Stimulated activated CD8-positive, alpha-beta memory T cell treated with anti-CD3 and anti-CD28 coated beads, Interleukin-4, amount 100 ng/mL, for 48 hours (primary cell): ENCODE measurements at places on chromosomes 4 and X.

DNA sequence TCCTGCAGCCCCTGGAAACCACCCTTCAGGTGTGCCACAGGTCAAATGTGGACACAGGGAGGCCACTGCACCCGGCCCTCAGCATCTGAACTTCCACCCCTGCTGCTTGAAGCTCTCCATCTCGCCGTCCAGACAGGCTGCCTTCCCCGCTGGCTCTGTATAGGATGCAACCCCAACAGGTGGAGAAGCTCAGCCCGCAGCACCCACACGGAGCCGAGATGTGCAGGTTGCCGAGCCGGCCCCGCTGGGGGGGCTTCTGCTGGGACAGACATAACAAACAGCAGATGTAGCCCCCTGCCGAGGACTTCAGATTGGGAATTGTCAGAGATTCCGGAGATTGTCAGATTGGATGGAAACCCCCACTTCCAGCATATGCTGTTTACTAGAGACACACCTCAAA lies 20.5 kb downstream of the TMEM187 start:
- DNase-seq, result no peak

DNA sequence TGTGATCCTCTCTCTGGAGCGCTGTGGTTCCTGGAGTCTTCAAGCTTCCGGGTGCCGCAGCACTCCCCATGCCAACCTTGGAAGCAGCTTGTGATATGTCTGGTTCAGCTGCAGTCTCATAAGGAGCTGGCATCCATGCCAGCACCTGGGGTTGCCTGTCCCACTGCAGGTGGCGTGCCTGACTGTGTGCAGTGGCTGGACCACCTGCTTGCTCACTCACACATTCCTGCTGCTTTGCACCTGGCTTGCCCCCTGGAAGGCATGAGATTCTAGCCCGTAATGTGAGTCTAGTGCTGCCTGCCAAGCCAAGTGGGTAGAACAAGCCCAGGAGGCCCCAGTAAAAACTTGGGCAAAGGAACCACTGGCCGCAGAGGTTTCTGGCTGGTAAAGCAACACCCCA lies 687.2 kb upstream of the AADAT start:
- DNase-seq, result no peak

GRCh38 chrX:40179283-40179682 lies 81.5 kb upstream of the BCOR start:
- DNase-seq, result no peak

GRCh38 chr4:56544573-56545131 lies 39.1 kb downstream of the ARL9 start:
- peak; percentile 94 for DNase-seq

GRCh38 chr4:17771284-17771908 lies 10.0 kb downstream of the FAM184B start:
- no peak for DNase-seq

DNA sequence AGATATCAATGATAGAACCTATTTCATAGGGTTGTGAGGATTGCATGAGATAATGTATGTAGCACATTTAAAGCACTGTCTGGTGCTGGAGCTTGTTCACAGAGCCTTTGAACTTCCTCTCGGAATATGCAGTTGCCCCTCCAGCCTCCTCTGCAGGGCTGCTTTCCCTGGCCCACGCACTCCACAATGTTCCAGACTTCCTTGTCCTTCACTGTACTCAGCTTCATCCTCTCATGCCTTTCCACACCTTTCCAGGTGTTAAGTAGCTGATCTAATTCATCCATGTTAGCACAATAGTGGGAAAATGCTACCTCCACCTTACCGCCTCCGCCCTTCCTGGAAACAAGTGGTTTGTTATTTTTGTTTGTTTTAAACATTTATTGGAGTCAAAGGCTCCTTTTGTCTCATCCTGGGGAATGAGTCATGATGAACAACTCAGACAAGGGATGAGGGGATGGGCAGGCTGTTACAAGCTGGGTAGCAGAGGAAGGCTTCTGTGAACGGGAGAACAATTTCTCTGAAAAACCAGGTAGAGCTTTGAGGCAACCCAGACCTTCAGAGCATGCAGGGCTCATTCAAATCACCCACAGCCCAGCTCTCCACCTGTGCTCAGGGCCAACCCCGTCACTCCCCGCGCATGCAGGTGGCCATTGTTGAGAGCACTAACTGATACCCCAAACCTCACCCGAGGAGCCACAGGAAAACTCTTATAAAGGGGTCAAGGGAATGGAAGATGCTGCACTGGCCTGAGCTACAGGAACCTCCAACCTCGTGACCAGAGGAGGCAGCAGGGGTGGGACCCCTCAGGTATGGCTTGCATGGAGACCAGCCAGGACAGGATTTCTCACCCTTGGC lies 84.9 kb upstream of the TBL1X start:
- DNase-seq, result no peak

DNA sequence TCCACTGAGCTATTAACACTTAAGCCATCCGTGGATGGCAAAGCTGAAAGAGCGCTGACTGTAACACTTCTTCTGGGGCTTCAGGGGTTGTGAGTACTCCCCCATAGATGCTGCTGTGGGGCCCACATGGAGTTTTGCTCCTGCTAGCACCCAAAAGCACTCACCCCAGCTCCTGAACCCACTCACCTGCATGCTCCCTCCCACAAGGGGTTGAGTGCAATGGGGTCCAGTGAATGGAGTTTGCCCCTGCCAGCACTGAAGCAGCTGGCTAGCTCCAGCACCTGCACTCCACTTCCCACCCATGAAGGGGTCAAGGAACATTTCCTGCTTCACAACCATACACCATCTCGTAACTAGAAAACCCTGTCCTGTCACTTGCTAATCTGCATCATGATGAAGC lies 78.9 kb downstream of the IL21 start:
- DNase-seq, result peak; percentile 29

GRCh38 chrX:103919270-103919637 lies 43.2 kb upstream of the TMSB15B start:
- DNase-seq, result no peak

GRCh38 chr4:98625920-98626319 lies 32.5 kb downstream of the TSPAN5 start:
- DNase-seq, result no peak

- no peak for DNase-seq
Observed at GRCh38 chr4:143599827-143600226, 86.3 kb downstream of the SMARCA5 start.

DNA sequence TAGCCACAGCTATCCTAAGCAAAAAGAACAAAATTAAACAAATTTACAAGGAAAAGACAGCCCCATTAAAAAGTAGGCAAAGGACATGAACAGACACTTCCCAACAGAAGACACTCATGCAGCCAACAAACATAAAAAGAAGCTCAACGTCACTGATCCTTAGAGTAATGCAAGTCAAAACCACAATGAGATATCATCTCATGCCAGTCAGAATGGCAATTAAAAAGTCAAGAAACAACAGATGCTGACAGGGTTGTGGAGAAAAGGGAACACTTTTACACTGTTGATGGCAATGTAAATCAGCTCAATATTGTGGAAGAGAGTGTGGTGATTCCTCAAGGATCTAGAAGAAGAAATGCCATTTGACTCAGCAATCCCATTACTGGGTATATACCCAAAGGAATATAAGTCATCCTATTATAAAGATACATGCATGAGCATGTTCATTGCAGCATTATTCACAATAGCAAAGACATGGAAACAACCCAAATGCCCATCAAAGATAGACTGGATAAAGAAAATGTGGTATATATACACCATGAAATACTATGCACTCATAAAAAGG lies 163.0 kb upstream of the TET2 start:
- no peak for DNase-seq

- DNase-seq, result peak; percentile 54
Observed at GRCh38 chr4:15649914-15650545, 5.1 kb downstream of the FBXL5 start.

DNA sequence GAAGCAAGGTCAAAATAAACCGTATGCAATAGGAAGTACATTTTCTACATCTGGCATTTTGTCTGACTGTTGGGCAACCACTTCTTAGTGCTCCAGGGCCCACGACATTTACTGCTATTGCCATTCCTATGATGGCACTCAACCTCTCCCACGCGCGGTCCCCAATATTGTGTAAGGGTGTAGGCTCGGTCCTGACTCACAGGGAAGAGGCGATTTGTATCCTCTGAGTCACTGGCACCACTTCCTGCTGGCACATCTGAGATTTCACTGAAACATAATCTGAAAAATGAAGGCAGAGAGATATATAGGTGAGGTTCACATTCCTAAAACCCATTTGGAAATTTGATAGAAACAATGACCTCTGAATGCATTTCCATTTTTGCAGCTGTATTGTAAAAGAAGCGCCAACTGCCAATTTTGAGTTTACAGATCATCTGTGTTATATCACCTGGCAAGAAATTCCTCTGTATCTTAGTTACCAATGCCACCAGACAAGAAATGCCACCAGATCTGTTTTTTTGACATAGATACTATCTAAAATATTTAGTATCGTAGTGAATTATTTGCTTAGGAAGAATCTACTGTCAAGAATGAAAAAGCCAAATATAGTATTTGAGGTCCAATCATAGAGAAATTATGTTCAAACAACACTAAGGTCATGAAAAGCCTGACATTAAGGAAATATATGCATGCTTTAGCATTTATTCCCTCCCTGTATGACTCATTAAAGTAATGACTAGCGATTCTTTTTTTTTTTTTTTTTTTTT lies 9.8 kb downstream of the EREG start:
- peak; percentile 50 for DNase-seq

GRCh38 chr4:14592950-14593349 lies 409.3 kb upstream of the CPEB2 start:
- no peak for DNase-seq

DNA sequence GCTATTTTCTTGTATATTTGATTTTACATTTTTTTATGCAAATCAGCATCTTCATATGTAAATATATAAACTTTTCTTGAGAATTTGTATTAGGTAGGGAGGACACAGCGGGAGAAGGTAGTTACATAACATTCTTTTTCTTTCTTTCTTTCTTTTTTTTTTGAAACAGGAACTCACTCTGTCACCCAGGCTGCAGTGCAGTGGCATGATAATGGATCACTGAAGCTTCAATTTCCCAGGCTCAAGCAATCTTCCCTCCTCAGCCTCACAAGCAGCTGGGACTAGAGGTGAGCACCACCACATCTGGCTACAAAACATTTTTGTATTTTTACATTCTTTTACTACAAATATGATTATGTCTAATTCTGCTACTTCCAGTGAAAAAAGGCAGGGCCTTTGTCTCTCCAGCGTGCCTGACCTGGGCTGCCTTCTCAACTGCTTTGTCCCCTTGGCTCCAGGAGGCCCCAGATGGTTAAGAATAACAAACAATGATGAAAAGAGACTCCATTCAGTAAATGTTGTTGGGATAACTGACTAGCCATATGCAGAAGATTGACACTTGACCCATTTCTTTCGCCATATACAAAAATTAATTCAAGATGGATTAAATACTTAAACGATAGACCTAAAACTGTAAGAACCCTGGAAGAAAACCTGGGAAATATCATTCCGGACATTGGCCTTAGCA lies 46.5 kb upstream of the FAT4 start:
- no peak for DNase-seq

- no peak for DNase-seq
Observed at GRCh38 chr4:86856896-86857295, 7.7 kb upstream of the SLC10A6 start.

DNA sequence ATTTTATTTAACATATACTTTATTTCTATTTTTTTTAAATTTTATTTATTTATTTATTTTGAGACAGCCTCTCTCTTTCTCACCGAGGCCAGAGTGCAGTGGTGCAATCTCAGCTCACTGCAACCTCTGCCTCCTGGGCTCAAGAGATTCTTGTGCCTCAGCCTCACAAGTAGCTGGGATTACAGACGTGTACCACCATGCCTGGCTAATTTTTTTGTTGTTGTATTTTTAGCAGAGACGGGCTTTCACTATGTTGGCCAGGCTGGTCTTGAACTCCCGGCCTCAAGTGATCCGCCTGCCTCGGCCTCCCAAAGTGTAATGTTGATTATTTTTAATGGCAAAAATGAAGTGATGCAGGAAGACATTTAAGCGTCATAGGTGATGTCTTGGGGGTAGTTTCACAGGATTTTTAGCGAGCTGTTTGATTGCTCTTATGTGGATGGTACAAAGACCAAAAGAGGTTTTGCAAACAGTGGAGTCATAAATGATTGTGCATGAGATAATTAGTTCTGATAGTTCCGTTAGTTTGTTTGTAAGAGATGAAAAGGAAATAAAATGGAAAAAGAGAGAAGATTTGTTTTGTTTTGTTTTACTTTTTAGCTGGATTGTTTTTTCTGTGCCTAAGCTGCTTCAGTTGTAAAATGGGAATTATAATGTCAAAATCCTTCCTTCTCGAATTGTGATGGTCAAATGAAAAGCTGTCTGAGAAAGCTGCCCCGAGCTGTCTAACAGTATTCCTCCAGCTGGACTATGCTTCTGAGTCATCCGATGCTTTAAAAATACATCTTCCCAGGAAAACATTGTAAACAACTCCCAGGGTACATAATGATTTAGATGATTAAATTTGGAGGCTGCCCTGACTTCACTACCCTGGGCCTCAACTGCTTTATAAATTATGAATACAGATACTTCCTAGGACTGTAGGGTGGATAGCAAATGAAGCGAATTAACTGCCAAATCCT lies 14.7 kb downstream of the RHOH start:
- no peak for DNase-seq

GRCh38 chrX:101386542-101386885 lies 523 bp upstream of the BTK start:
- no peak for DNase-seq

- no peak for DNase-seq
Observed at GRCh38 chr4:8275548-8275910, 6.0 kb downstream of the HTRA3 start.

DNA sequence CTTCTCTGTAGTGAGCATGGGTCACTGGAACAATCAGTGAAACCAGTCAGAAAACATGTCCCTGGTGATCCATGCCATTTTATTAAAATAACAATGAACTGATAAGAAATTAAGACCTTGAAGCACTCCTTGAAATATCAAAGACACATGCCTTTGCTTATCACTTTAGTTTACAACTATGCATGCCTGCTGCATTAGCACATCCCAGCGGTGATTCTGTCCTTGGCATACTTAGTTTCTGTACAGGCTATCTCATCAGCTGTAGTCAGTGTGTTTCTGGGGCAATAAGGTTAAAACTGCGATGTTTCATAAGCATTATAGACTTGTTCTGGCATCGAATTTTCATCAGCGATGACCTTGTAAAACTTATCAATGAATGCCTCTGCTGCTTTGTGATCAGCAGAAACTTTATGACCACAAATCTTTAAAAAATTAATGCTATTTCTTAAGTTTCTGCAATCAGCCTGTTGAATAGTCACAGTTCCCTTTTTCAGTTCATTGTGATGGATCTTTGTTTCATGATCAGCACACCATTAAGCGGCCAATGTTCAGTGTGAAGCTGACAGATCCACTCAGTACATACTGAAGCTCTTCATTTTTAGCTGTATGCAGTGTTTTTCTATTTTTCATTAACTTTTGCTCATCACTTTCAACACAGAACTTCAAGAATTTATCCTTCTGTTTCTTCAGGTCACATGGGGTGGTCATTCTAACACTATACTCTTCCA lies 150.5 kb downstream of the RNF150 start:
- no peak for DNase-seq

DNA sequence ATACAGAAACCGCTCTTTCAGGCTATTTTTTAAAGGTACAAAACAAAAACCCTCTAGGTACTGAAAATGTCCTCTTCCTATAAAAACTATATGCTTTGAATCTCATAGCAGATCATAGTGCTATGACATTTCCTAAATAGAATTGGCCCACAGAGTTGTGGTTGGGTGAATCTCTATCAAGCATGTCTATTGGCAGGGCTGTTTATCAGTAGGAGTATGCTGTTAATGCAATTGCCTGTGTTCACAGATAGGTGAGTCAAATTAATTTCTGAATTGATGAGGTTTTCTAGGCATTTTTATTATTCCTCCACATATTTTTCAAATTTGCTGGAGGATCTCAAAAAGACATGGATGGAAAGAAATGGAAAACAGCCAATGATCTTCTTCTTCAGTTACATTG lies 73.9 kb downstream of the QRFPR start:
- no peak for DNase-seq

- DNase-seq, result no peak
Observed at GRCh38 chr4:138835832-138836533, 179.6 kb upstream of the NOCT start.
